ENCODE measurements at places on chromosomes 6 and 20.

- DNase-seq = no peak
Observed at GRCh38 chr6:73532293-73532692, 11.5 kb upstream of the EEF1A1 start.

- no peak for DNase-seq
Observed at GRCh38 chr20:4782378-4782772, 60.7 kb downstream of the PRND start.

DNA sequence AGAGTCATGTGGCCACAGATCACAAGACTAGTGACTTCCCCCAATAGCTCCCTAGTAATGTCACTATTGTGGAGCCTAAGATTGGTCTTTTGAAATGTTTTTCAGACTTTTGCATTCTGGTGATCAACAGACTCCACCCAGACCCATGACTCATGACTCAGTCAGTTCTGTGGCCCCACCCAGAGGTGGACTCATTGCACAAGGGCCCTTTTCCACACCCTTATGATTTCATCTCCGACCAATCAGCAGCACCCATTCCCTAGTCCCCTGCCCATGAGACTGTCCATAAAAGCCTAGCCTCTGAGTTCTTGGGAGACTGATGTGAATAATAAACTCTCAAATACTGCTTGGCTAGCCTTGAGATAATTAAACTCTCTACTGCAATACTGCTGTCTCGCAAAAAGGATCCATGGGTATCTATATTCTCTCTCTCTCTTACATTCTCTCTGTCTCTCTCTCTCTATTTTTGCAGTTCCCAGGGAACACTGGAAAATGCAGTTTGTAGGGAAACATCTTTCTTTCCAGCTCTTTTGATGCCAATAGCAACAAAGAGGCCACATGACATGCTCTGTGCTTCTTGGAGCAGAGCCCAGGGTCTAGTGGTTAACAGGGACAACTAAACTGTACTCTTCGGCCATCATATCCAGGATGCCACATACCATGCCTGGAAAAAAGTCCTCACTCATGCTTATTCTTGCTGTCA lies 71.3 kb upstream of the IYD start:
- DNase-seq = peak; percentile 94

GRCh38 chr6:106255306-106255705 lies 70.3 kb downstream of the ATG5 start:
- no peak for DNase-seq

DNA sequence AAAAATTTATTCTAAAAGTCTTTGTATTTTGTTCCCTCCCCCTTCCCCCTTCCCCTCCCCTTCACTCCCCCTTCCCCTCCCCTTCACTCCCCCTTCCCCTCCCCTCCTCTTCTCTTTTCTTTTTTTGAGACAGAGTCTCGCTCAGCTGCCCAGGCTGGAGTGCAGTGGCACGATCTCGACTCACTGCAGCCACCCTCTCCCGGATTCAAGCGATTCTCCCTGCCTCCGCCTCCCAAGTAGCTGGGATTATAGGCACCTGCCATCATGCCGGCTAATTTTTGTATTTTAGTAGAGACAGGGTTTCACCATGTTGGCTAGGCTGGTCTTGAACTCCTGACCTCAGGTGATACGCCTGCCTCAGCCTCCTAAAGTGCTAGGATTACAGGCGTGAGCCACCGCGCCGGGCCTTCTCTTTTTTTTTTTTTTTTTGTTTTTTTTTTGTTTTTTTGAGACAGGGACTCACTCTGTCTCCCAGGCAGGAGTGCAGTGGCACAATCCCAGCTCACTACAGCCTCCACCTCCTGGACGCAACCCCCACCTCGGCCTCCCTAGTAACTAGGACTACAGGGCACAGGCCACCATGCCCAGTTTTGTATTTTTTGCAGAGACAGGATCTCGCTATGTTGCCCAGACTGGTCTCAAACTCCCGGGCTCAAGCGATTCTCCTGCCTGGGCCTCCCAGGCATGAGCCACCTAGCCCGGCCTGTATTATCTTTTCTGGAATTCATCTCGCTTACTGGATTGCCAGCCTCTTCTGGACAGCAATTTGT lies 1.1 kb upstream of the AFG1L start:
- no peak for DNase-seq

Data from fibroblast of mammary gland (primary cell).